GM04504 (cell line): ENCODE measurements at places on chromosomes 7 and 10.
A peak's percentile ranks its signal among the peaks of the same experiment; 100 is the strongest.

DNA sequence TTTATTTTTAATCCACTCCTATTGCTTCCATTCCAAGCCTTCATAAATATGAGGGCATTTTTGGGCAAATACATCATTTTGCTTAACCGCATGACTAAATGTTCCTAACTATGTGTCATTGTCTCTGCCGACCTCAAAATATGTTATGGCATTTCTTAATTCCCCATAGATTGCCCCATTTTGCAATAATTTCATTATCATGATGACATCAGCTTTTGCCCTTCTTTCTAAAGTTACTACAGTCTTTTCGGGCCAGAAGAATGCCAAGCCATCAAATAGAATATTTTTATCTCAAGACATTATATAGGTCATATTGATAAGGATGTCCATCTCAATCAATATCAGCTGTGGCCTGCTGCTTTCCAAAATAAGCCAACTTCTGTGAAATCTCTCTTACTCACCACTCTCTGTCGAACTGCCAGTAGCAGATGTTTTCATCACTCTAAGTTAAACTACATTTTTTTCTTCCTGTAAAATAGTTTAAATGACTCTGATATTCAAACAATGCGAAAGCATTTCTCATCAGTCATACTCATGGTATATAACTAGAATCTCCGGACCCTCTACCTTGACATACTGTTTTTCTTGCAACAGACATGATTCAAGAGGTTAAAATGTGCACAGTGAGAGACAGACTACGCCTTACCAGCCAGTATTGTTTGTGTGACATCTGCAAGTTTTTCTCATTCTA, 1254.6 kb upstream of the CELF2 start:
- peak; percentile 19 for DNase-seq

GRCh38 chr10:63133056-63133820, at the start of gene NRBF2:
Gene NRBF2 (plus strand): TSS chr10:63133328. CDS start chr10:63133471, 143 bp downstream.
- peak; percentile 94 for DNase-seq

DNA sequence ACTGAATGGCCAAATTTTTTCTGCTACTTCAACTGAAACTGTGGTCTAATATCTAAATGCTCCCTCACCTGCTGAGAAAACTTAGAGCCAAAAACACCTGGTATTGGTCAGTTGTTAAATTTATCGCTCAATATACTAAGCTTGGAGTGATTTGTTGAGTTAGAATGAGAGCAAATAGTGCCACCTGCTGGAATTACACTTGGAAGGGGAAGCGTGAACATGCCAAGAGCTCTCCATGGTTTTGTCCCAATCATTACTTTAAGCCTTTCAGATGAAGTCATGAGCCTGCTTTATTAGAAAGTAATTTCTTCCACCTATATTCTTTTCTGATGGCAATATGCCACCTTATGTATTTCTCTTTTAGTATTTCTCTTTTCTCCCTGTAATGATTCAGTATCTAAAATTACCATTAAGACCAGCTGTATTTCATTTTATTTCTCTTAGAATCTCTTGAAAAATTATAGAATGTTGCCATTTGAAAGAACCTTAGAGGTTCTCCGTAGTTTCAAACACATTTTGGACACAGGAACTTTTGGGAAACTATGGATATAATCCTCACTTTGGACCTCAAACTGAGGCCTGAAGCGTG, 447.8 kb upstream of the C7orf33 start:
- DNase-seq, result no peak

GRCh38 chr10:60549686-60550085, 160.0 kb upstream of the ANK3 start:
- no peak for DNase-seq

DNA sequence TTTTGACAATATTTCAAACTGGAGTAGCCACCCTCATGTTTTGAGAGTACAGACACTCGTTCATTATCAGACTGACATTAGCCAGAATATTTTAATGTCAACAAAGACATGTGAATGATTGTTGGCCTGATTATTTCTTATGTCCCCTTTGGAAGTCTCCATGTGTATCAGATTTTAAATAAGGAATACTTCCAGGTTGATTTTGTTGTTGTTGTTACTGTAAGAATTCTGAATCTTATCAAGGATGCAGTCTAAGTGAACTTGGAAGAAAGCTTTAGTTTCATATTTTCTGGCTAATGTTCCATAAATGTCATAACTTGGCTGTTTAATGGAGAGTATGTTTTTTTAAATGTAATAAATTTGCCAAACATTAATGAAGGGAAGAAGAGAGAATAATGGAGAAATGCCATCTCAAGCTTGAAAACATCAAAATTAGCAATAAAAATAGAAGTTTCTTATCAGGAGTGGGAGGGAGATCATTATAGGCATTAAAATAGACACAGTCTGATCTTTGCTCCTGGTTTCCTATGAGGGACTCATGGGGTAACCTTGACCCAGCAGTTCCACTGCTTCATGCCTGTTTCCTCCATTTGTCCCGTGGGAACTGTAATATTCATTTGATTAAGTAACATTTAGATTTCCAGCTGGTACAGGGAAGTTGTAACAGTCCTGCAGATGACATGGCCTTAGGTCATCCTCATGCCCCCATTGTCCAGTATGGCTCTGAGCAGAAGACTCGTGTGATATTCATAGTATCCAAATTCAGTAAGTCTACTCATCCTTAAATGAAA, 122.4 kb upstream of the KIAA1217 start:
- DNase-seq, result no peak

DNA sequence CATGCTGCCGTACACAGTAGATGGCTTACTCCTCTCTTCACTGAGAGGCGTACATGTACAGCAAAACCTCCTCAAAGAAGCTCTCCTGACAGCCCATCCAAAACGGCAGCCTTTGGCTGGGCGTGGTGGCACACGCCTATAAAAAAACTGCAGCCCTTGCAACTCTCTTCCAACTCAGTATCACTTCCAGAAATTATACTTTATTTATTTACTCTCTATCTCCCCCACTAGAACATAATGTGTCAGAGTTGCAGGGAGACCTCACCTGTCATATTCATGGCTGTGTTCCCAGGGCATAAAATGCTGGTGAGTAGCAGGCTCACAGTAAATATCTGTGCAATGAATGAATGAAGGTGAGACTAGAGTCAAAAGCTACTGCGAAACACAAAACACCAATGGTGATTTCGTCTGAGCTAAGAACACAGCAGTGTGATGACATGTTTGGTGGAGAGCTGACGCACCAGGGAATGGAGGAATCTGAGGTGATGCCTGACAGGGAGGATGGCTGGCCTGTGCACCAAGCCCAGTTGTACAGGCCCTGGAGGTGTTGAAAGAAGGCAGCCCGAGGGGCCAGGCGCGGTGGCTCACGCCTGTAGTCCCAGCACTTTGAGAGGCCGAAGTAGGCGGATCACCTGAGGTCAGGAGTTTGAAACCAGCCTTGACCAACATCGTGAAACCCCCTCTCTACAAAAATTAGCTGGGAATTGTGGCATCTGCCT, 55.3 kb downstream of the COBL start:
- no peak for DNase-seq

- DNase-seq, result no peak
Measured at GRCh38 chr10:99526861-99527504, 5.8 kb upstream of the NKX2-3 start.

GRCh38 chr7:99837649-99838361, 10.0 kb downstream of the CYP3A43 start:
- no peak for DNase-seq

GRCh38 chr10:1631282-1631681, 106.0 kb downstream of the ADARB2 start:
- DNase-seq, result no peak

DNA sequence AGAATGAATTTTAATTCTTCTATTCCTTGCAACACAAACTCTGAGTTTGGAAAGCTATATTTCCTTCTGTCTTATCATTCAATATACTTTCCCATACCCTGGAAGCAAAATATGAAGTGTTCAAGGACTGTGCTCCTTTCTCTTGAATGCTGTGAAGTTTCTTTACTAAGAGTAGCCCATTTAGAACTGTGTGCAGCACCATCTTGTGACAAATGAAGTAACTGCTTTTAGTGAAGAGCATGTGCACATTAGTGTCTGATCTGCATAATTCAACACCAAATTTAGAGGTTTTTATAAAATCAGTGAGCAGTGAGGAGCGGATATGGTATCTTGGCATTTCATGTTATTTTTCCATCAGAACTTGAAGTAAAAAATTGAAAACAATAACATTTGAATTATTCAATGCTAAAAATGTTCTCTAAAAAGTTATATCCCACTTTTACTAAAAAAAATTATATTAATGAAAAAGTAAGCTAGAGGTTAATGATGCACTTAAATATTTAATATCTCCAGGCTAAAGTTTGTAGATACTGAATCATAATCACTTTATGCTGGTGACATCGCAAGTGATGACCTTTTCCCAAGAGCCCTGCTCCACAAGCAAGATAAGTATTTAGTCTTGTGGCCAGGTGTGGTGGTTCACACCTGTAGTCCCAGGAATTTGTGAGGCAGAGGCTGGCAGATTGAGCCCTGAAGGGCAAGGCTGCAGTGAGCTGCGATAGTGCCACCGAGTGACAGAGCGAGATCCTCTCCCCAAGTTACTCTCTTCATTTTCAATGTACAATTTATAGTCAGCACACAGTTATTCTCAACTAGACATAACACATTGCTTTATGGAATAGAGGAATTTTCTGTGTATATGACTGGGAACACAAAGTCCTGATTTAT, 108.8 kb upstream of the PCLO start:
- peak; percentile 4 for DNase-seq

DNA sequence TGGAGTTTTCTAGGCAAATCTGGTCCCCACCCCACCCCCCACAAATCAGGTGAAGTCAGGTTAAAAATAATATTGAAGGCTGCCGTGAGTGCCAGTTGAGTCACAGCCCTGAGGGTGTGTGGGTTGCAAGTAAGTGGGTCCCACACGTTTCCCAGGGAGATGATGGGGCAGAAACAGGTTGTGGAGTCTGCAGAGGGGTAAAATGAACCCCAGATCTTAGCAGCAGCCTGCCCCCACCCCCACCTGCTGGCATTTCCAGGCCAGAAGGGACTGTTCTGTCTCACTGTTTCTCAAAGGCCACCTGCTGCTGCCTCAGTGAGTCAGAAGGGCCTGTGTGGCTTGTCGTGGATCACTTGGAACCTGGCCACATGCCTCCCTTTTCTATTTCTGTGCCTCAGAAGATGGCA, 59.8 kb upstream of the SMNDC1 start:
- DNase-seq, result no peak

DNA sequence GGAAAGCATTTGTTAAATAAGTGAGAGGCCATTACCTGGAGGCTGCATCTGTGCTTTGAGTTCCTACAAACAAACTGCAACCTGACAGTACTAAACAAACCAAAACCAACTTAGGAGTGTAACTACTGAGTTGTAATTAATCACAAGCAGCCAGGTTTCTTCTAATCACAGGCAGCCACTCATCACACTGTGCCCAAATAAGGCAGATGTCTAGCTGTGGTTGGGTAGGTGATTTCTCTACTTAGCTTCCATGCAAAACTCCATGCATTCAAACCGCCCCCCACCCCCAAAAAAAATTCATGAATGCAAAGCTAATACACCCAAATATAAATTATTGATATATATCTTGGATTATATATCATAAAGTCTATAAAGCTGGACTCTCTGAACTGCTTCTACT, 461.1 kb downstream of the ARL4A start:
- DNase-seq, result no peak

- no peak for DNase-seq
Measured at GRCh38 chr10:131083915-131084790, 227.4 kb downstream of the TCERG1L start.

GRCh38 chr7:50962962-50963374, 180.3 kb upstream of the GRB10 start:
- DNase-seq, result peak; percentile 48

DNA sequence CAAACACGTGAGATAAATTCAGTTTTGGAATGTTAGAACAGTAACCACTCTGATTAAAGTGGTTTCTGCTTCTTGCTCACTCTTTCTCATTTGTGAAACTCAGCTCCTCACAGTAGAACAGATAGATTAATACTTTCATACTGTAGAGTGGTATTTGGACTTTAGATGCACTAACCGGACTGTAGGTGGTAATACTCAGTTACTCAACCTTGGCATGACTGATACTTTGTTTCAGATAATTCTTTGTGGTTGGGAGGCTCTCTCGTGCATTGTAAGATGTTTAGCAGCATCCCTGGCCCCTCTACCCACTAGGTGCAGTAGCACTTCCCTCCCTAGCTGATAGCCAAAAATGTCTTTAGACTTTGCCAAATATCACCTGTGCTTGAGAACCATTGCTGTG, 37.6 kb downstream of the MCU start:
- DNase-seq, result no peak

DNA sequence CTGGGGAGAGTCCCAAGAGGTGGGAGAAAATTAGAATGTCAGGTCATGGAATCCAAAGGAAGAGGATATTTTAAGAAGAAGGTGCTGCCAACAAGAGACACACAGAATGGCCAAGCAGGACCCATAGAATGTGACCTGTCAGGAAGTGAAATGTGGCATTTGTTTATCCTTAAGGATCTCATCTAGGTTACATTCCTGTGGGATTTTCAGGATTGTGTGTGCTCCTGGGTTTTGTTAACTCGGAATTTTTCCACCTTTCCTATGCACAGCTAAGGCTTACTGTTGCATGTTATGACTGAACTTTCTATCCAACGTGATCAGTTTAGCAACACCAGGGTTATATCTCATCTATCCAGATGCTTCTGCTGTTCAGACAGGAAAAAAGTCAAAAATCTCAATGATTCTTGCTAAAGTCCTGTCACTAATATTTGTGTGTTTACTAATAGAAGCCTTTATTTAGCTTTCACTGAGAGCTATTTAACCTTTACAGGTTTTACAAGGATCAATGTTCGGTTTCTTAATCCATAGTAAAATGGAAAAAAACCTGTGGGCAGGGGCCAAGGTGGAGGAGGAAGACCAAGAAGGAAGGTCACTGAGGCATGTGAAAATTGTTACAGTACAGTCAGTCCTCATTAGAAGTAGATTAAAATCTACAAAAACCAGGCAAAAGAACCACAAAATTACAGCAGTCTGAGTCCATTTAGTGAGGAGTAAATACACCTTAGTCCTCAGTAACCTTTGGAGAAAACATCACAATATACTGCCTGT, 437.8 kb upstream of the NPVF start:
- DNase-seq, result no peak

DNA sequence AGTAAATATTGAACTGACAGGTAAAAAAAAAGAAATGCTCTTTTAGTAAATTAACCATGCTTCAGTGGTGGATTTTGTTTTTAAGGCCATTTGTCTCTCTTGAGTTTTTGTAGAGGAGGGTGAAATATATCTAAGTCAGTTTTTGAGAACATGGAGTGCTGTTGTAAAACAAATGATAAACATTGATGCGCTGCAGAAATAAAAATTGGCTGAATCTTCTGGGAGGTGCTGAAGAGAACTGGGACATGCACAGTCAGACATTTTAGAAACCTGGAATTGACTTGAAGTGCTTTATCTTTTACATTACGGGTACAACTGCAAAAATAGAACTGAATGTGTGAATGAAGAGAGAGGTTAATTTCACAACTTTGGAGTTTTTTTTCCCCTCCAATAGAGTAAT, 203.0 kb upstream of the HDAC9 start:
- DNase-seq, result no peak
